ENCODE measurements at places on chromosomes 16 and 17.

DNA sequence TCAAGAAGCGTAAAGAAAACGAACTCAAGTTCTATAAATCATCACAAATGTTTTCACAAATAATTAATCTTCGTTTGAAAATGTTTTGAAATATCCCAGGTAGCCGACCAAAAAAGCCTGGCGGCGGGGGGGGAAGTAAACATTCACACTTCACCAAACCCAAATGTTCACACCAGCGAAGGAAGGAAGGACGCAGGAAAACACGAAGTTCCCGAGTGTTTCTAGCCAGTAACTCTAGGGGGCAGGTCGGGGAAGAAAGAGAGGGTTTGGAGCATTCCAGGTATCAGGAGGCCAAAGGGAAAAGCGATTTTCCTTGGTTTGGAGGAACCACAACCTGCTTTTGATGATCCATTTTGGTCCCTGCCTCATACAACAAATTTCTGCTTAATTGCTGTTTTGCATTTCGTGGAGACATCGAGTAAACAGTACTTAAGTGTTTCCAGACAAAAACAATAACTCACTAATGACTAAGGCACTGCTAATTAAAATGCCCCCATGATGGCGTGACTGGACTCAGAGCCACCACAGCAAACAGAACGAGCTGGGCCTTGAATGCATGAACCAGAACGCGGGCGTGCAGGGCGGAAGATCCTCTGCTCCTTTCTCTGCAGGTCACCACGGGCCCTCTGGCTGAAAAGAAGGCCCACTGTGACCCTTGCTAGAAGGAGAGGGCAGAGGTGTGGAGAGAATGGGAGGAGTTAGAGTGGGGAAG is 16.6 kb downstream of the ZFHX3 start:
- no peak for DNase-seq

GRCh38 chr16:52528393-52529065 is 18.4 kb downstream of the TOX3 start:
- no peak for DNase-seq

DNA sequence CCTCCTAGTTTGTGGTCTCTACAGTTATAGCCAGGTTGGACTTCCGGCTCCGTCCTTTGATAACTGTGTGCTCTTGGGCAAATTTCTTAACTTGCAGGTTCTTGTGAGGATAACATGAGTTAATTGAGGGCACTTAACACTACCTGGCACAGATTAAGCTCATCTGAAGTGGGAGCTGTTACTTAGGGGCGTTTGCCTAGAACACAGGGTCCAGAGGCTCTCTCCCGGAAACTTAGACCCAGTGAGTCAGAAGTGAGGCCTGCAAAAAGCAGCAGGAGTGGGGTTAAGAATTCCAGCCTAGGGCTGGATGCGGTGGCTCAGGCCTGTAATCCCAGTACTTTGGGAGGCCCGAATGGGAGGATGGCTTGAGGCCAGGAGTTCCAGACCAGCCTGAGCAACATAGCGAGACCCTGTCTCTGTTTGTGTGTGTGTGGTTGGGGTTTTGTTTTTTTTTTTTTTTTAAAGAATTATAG is 1.4 kb downstream of the MVP start:
- DNase-seq = peak; percentile 74

- DNase-seq = no peak
Observed at GRCh38 chr16:85374571-85374872, 238.6 kb upstream of the GSE1 start.

DNA sequence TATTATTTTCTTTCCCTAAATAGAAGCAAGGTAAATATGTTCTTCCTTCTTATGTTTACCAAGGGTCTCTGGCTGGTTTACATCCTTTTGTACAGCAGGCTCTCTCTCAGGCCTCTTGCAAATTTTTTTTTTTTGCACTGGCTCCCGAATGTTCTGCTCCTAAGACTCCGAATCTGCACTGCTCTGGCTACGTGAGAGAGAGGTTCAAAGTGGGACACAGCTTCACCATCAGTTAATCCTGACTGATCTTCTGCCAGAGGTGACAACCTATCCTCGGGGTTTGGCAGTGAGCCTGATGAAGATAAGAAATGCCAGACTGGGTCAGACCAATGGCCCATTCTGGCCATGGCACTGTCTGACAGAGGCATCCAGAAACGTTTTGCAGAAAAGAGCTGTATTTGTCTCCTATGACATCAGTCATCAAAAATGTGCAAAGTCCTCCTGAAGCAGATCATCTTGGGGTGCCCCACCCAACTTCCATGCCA is 136.9 kb downstream of the GRIN2A start:
- DNase-seq = no peak

DNA sequence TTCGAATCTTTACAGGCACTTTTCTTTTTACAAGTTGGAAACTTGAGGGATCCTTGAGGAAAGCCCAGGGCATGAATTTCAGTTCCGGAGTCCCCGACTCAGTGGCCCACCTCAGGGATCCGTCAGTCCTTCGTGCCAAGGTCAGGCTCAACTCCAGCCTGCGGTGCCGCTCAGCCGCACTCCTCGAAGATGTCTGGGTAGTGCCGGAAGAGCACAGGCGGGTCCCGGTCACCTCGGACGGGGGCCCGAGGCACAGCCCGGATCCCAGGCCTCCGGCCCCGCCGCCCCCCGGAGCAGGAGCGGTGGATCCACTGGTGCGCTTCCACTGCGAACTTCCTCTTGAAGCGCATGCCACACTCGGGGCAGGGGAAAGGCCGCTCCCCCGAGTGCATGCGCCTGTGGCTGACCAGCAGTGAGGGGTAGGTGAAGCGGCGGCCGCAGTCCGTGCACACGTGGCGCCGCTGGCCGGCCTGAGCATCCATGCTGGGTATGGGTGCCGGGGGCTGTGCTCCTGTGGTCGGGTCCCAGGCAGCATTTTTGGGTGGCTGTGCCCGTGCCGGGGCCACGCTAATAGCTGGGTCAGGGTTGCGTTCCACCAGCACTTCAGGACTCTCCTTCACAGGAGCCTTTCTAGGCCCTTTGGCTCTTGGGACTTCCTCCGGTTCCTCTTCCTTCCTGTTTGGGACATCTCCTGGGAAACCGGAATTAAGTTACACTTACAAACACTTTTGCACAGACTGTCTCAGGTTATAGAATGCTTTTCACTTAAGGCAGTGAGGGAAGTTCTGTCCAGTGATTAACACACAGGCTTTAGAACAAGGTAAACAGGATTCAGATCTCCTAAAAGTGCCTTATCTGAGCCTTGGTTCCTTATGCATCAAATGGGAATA is 1.5 kb downstream of the ZNF688 start:
- no peak for DNase-seq

- DNase-seq = no peak
Observed at GRCh38 chr17:81556863-81557262, 4.7 kb upstream of the FAAP100 start.

GRCh38 chr16:23668873-23669272 is 9.8 kb upstream of the PLK1 start:
- no peak for DNase-seq

DNA sequence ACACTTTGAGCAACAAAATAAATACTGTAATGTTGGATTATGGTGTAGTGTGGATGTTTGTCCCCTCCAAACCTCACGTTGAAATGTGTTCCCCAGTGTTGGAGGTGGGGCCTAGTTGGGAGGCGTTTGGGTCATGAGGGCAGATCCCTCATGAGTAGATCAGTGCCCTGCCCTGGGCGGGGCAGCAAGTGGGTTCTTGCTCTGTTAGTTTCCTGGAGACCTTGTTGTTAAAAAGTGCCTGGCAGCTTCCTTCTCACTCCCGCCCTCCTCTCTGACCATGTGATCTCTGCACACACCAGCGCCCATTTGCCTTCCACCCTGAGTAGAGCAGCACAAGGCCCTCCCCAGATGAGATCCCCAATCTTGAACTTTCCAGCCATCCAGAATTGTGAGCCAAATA is 67.7 kb downstream of the MPRIP start:
- DNase-seq = peak; percentile 32

DNA sequence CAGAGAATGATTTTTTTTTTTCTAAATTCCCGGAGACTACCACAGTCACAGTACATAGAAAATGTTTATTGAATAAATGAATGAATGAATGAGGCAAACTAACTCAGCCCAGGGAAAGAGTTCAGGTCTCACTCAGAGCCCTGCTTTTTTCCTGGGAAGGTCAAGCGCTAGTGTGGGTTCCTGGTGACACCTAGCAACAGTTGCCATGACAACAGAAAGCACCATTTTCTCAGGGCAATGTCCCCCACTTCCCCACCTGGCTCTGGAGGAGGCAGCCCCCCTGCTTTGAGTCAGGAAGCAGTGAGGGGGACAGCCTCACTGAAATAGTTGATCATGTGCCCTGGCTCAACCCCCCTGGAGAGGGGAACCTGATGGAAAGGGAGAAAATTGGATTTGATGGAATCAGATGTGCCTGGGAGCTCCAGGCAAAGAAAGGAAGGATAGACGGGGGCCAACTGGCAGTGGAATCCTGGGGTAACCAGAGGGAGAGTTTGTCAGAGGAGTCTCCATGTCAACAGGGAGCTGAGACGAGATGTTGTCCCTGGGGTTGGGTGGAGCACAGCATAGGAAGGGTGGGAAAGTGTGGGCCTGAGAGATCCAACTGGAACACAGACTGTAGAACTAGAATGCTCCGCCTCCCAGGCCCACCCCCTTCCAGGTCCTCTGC is 242.2 kb upstream of the CCL2 start:
- no peak for DNase-seq

GRCh38 chr17:51056813-51057510 is 63.7 kb downstream of the SPAG9 start:
- peak; percentile 60 for DNase-seq

- no peak for DNase-seq
Observed at GRCh38 chr16:85479972-85480726, 133.0 kb upstream of the GSE1 start.

Measured in Caki2 (cell line).